ENCODE measurements at places on chromosomes 12 and 14.

GRCh38 chr14:100822532-100823296 is 3.2 kb upstream of the MEG3 start:
- DNase-seq = no peak

- no peak for DNase-seq
Measured at GRCh38 chr14:50395448-50395847, 1.2 kb downstream of the CDKL1 start.

DNA sequence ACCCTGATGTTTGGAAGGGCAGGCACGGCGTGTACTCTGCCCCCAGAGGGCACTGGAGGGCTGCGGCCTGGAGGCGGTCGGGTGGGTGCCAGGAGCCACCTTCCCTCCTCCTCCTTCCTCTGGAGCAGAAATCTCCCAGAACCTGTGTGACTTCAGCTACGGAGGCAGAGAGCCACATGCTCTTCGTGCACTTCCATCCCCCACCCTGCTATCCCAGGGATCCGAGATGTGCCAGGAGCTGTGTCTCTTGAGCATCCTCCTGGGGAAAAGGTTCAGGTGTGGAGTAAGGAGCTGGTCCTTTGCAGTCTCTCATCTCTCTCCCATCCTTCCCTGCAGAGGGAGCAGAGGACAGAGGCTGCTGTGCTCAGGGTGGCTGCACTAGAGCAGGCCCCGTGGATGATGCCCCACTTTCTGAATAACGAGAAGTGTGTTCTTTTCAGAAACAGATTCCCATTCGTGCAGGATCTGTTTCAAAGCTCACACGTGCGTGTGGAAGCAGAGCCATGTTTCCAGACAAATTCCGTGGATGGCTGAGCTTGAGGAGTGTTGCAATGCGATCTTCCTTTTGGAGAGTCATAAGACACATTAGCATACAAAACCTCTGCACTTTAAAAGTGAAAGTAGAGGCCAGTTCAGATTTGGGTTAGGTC is 162.9 kb downstream of the ADGRD1 start:
- no peak for DNase-seq

GRCh38 chr14:68771631-68772030 is 21.2 kb downstream of the ZFP36L1 start:
- no peak for DNase-seq

DNA sequence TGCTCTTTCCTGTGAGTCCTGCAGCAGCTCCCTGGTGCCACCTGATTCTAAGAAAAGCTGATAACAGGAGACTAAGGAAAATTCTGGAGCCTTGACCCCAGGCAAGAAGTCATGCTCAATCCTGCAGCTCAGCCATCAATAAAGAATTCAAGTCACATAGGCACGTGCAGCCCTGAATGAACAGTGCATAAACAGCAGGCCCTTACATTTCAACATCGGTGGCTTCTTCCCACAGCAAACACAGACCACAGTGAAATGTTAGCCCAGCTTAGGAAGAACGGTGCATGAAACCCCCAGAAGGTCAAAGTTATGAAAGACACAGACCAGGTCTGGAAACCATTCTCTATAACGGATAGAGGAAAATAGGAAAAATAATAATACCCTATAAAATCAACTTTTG is 10.5 kb downstream of the CINP start:
- DNase-seq = no peak
